ENCODE measurements at places on chromosomes 2 and 18.

DNA sequence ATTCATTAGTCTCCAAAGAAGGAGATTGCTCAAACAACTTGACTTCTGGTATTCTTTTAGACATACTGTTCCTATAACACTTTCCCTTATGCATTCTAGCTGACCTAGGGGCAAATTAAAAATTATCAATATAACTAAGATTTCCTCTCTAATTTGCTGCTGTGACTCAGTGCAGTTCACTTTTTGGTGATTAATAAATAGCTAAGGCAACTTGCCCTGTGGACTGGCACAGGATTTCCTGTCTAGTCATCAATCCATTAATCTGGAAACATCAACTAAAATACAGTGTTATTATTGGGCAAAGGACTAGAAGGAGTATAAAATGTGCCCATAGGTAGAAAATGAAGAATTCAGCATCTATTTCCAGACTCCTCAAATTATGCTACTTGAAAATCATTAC lies 83.5 kb upstream of the SERPINE2 start:
- no peak for DNase-seq

GRCh38 chr2:52396836-52397235 lies 1364.9 kb upstream of the NRXN1 start:
- no peak for DNase-seq

GRCh38 chr2:203775684-203776083 lies 69.2 kb downstream of the CD28 start:
- no peak for DNase-seq

- no peak for DNase-seq
These were observed 1332.4 kb upstream of the TMEFF2 start for GRCh38 chr2:193527146-193527545.

- DNase-seq = no peak
These were observed 67.9 kb upstream of the STPG4 start for GRCh38 chr2:47222826-47223554.

DNA sequence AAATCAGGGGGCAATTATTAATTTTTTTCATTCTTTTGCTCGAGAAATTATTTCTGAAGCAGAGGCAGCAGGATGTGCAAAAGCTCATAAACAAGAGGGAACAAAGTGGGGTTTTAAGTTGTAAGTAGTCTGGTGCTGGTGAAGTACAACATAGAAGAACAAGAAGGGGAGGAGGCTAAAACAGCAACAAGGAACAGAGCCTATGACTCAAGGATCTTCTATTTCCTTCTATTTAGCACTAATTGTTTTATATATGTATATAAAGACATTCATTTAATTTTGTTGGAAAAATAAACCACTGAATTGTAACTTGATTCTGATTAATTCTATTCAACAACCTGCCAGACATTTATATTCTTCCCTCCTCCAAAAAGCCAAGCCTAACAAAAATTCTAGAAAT lies 35.0 kb downstream of the YES1 start:
- no peak for DNase-seq

DNA sequence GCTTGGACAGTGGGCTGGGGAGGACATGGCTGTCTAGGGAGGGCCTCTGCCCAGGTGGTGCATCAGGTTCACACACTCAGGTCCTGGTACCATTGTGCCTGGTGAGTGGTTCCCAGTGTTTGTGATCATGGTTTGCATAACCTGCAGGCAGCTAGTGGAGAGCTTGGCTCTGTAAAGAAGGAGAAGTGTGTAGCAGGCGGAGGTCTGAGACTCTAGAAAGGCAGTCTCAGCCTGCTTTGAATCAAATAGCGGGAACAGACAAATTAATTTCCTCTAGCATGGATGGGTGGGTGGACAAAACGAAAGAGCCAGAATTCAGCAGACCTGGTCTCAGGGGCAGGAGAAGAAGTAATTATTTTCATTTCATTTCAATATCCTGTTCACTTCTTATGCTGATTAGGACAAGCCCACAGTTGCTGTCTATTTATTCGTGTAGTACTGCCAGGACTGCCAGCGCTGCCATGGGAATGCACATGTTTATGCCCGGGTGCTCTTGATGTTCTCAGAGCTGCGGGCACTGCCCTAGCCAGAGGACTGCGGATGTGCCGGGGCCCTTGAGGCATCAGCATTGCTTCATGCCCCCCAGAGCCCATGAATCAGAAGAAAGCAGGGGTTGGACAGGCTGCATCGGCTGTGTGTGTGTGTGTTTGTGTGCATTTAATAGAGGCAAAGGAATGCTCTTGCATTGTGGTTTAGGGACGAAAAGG lies 45.4 kb upstream of the DLX2 start:
- no peak for DNase-seq

DNA sequence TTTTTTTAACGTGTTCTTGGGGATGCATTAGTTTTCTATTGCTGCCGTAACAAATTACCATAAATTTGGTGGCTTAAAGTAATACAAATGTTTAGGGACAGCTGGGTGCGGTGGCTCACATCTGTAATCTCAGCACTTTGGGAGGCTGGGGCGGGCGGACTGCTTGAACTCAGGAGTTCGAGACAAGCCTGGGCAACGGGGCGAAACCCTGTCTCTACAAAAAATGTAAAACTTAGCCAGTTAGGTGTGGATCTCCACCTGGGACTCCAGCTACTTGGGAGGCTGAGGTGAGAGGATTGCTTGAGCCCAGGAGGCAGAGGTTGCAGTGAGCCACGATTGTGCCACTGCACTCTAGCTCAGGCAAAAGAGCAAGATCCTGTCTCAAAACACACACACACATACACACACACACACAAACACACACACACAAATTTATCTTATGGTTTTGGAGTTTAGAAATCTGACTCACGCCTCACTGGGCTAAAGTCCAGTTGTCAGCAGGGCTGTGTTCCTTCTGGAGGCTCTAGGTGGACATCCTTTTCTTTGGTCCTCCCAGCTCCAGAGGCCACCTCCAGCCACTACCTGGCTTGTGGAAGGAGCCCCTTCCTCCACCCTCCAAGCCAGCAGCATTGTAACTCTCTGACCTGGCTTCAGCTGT lies 76.1 kb downstream of the SEPTIN10 start:
- no peak for DNase-seq

DNA sequence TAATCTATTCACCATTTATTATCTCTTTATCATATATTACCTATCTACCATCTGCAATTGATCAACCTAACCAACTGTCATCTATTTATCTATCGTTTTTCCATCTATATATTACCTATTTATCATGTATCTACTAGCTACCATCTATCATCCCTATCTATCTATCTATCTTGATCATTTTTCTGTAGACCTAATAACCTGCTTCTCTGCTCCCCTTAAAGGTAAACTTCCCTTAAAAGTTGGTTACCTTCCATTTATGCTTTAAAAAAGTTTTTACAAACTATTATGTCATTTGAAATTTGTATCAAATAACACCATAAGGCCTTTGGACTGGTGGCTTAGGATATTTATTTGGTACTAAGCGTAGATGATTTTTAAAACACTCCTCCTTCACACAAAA lies 47.2 kb downstream of the TMEM18 start:
- no peak for DNase-seq

DNA sequence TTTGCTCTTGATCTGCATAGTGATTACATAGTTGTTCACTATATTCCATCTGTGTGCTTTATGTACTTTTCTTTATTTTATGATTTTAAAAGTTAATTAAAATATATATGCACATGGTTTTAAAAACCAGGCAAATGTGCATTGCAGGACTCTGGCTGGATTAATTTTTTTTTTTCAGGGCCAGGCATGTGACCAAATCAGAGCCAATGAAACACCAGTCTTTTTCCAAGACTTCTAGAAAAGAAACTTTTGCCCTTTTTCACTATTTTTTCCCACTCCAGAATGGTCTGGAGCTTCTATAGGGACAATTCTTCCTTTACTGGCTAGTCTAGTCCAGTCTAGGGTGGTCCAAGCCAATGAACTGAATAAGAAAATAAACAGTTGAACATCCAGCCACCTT lies 198.1 kb upstream of the FBXO11 start:
- no peak for DNase-seq

DNA sequence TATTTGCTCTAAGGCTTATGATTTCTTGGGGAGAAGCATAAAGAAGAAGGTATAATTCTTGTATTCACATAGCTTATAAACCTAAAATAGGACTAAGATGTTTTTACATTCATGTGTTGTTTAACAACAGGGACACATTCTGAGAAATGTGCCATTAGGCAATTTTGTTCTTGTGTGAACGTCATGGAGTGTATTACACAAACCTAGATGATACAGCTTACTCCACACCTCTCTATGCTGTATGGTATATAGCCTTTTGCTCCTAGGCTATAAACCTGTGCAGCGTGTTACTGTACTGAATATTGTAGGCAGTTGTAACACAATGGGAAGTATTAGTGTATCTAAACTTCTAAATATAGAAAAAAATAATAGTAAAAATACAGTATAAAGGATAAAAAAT lies 92.1 kb downstream of the PHLPP1 start:
- DNase-seq = no peak

- no peak for DNase-seq
These were observed 882.7 kb upstream of the CHAC2 start for GRCh38 chr2:52884761-52885352.

GRCh38 chr2:8049851-8050571 lies 631.8 kb upstream of the ID2 start:
- DNase-seq = no peak

DNA sequence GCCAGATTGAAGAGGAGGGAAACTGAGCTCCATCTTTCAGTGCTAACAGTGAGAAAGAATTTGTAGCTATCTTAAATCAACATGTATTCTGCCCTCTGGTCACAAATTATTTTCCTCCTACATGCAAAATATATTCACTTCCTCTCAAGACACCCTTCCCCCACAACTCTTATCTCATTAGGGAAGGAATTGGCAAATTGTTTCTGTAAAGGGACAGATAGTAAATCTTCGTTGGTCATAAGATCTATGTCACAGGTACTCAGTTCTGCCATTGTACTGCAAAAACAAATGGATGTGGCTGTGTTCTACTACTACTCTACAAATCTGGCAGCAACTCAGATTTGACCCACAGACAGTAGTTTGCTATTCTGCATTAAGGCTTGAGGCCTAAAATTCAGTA lies 53.0 kb upstream of the CYP20A1 start:
- DNase-seq = no peak

DNA sequence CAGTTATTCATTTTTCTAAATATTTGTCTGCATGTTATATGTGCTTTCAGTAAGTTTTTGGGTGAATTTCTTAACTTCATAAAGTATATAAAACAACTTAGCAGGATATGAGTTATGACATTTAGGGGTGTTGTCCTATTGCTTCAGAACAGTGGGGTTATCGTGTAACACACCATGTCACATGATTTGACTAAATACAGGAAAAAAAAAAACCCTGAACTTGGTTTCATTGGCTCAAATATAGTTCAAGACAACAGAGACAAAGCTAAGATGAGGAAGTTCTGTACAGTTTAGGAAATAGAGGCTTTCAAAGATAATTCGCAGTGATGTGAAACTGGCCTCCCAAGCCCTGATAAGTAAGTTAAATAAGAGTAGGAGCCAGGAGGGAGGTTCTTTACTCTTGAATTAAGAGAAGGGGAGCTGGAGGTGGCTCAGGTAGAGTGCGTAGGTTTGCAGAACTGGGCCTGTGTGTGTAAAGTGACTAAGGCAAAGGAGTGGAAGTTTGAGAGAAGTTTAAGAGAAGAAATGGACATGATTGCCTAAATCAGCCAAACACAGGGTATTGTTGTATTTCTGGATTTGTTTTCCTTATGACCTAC lies 53.9 kb downstream of the LIMS1 start:
- DNase-seq = no peak

DNA sequence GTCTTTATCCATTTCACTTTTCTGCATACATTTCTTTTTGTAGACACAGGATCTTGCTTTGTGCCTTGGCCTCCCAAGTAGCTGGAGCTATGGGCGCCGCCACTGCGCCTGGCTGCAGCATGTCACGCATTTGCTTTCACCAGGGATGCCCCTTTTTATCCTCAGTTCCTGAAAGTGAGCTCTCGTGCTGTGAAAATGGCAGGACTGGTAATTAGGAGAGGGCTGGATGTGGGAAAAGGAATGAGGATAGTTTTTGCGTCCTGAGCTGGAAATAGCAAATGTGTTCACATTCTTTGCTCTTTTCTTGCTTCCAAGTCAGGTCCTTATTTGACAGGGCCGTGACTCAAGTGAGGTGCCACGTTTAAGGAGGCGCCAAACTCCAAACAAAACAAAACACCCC lies 104.6 kb downstream of the LDLRAD4 start:
- no peak for DNase-seq

GRCh38 chr2:133484106-133484505 lies 84.2 kb downstream of the NCKAP5 start:
- DNase-seq = no peak

- no peak for DNase-seq
These were observed 368.5 kb downstream of the LRRTM1 start for GRCh38 chr2:79935771-79936657.

GRCh38 chr2:163364736-163365135 lies 371.1 kb downstream of the FIGN start:
- no peak for DNase-seq

DNA sequence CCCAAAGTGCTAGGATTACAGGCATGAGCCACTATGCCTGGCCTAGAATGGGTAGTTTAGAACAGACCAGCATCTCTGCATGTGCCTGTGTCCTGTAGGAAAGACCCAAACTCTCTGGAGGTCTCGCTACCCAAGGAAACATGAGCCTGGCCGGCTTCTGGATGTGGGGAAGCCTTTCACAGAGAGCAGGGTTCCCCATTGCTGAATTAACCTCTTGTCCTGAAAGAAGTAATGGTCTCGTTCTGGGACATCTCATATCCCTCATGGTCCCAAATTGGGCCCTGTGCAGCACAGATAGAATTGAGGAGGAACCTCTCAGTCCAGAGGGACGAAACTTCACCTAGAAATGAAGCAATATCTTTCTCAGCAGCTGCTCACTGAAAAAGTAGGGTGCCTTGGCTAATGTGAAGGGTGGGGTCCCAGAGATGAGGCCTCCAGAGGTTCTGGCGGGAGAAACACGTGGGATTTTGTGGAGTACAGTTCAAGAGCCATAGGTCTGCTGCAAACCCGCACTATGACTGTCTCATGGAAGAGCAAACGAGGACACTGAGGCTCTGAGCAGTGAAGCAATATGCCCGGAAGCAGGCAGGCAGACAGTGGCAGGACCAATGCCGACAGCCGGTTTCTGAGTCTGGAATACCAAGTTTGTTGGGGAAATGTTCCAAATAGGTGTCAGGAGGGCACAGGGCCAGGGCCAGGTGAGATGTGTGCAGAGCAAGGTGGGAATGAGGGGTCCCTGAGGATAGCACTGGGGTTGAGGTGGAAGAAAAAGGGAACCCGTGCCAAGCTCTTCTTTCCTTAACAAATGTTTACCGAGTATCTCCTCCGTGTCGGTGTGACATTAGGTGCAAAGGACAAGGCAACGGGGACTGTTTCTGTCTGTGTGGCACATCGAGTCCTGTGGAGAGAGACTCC lies 121.0 kb upstream of the TWIST2 start:
- DNase-seq = no peak

Data from activated B cell treated with CpG ODN at 0.5 μM for 24 hours (primary cell).